ENCODE measurements at places on chromosomes 12 and 14.

GRCh38 chr12:82009524-82009923, 250.4 kb upstream of the PPFIA2 start:
- no peak for DNase-seq

- no peak for DNase-seq
Measured at GRCh38 chr12:103524238-103524875, 28.6 kb upstream of the C12orf42 start.

GRCh38 chr14:42424501-42424900, 817.8 kb downstream of the LRFN5 start:
- DNase-seq: no peak

- no peak for DNase-seq
Measured at GRCh38 chr12:3743803-3744202, 9.1 kb downstream of the CRACR2A start.

DNA sequence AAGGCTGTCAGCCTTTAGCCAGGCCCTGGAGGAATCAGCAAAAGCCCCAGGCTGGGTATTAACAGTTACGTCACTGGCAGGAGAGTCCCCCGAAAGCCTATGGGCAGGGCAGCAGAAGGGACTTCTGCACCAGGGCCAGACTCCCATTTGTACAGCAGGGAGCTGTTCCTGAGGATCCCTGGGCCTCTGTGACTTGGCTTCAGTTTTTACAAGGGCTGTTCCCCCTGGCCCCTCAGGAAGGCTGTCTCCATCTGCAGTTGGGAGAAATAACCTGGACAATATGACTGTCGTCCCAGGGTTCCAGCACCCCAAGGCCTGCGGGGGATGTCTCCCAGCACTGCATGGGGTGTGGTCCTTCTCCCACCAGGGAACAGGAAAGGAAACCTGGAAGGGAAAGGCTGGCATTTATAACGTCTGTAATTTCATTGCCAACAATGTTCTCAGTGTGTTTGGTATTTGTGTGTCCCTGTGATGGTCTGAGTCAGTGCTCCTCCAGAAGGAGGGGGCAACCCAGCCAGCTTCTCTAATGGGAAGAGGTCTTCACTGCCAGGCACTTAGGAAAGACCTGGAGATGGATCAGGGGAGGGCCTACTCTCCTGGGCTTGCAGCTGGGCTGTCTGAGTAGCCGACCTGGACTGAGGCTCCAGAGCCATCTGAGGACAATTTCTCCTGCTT, 42.4 kb downstream of the ERH start:
- no peak for DNase-seq

GRCh38 chr12:68612697-68613096, 2.0 kb downstream of the RAP1B start:
- no peak for DNase-seq

GRCh38 chr14:103107941-103108748, 13.6 kb downstream of the EXOC3L4 start:
- DNase-seq: no peak

DNA sequence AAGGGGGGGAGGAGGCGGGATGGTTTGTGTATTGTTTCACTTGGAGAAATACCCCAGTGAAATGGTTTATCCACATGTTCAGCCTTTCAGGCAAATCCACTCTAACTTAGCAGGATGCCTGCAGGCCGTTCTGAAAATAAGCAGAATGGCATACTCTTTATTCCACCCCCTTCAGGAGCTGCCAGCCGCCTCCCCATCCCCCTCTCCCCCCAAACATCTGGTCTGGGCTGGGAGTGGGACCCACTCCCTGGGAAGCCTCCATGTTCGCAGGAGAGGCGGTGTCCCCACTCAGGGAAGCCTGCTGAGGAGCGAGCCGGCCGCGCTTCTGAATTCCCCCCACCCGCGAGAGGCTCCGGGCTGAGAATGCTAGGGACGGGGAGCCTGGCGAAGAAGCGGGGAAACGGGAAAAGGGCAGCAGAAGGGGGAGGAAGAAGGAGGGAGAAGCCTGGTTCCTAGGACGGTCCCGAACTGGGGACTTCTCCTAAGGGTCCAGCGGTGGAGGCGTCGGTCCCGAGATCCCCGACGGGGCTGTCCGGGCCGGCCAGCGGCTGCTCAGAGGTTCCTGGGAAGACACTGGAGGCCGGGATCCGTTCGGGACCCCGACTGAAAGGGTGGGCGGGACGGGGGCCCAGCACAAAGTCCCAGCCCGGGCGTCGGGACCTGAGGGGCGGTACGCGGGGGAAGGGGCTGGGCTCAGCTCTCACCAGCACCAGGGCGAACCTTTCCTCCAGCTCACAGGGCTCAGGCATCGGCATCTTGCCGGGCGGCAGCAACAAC, 666 bp downstream of the FMNL3 start:
- DNase-seq: peak; percentile 15

DNA sequence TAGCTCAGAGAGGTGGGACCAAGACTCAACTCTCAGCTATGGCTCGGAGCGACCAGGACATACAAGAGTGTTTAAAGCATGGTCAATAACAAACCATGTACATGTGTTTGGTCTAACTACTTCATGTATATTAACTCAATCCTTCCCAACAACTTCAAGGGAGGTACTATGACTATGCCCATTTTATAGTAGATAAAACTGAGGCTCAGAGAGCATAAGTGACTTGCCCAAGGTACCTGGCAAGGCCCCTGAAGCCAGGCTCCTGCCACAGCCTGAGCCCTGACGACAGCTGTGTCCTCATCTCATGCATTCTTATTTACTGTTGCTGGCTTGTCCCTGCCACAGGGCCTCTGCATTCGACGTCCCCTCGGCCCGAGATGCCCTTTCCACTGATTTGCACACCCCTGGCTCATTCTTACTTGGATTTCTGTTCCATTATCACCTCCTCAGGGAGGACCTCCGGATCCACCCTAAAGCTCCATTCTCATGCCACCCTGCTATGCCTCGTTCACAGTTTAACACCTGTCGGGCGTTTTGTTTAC, 2.6 kb downstream of the TESC start:
- no peak for DNase-seq

GRCh38 chr12:102960766-102961465, 3.4 kb downstream of the ASCL1 start:
- no peak for DNase-seq

- DNase-seq: no peak
Measured at GRCh38 chr14:90308561-90308960, 23.2 kb downstream of the NRDE2 start.

DNA sequence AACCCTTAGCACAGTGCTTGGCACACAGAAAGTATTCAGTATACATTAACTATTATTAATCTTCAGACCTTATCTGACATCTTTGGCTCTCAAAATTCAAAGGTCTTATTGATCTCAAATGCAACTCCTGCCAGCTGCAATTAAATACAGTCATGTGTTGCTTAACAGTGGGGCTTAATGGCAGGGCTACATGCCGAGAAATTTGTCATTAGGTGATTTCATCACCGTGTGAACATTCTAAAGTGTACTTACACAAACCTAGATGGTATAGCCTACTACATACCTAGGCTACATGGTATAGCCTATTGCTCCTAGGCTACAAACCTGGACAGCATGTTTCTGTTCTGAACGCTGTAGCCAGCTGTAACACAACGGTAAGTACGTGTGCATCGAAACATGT, 156.3 kb upstream of the TMCC3 start:
- no peak for DNase-seq

GRCh38 chr14:93132472-93133065, 16.8 kb upstream of the ITPK1 start:
- no peak for DNase-seq

GRCh38 chr12:45969084-45969483, 21.3 kb downstream of the SCAF11 start:
- no peak for DNase-seq

DNA sequence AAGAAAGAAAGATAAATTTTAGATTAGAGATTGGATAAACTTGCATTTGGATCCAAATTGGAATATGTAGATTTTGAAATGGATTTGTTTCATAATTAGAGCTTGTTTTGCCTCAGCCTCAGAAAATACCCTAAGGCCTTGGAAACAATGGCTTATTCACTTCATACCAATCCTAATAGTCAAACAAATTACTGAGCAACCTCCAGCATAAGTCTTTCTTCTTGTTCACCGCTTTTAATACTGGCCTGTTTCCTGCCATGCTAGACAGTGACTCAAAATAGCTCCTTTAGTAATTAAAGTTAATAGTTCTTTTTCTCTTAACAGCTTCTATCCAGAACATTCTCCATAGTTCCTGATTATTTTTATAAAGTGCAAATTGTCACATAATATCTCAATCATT, 110.9 kb upstream of the DNM1L start:
- no peak for DNase-seq

DNA sequence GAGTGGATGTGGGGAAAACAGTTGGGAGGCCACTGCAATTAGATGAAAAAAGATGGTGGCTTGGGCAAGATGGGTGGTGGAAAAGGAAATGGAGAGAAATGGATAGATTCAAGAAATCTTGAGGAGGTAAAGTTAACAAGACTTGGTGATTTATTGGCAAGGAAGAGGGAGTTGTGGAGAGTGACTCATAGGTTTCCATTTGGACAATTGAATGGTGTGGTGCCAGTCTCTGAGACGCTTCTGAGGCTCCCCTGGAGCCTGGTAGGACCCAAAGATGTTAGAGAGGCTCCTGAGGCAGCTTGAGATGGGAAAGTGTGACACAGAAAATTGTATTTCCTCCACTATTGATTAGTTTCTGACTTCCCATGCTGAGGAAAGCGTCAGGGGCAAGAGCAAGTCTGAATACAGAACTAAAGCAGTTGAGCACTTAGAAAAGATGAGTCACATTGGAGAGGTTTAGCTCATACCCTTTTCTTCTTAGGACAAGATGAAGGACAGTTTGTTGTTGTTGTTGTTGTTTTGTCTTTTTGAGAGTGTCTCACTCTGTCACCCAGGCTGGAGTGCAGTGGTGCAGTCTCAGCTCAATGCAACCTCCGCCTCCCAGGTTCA, 4.5 kb downstream of the PRPF40B start:
- DNase-seq: no peak

DNA sequence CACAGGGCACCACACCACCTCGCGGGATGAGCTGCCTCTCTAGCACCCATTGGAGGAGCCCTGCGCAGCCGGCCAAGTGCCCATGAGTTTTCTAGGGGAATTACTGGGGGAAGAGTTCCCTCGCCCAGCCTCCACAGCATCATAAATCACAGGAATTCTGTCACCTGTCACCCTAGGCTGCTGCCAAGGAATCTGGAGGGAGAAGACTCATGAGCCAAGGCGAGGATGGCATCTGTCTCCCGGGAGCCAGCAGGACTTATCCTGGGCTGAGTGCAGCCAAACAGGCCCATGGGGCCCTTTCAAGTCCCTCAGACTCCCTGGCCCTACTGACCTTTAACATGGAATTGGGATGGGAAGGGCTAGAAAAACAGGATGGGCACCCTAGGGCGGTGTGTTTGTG, 7.8 kb upstream of the OTUB2 start:
- DNase-seq: no peak

DNA sequence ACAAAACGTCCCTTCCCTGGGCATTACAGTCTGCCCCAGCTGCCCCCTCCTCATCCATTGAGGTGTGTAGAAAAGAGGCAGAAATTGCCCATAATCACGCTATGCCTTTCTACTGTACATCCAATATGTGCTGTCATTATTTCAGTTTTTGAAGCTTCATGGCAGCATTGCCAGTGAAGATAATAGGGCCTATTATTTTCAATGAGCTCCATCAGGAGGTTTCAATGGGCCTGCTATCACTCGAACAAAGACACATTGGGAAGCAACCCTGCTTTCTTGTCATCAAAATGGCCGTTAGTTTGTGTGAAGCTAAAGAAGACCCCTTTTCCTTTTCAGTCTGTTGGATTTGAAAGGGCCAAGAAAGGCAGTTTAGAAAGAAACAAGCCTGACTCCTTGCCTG, 653.8 kb downstream of the NOVA1 start:
- DNase-seq: no peak

GRCh38 chr14:74921987-74922751, 891 bp downstream of the RPS6KL1 start:
- DNase-seq: no peak

- no peak for DNase-seq
Measured at GRCh38 chr12:54968181-54968730, 16.3 kb downstream of the TESPA1 start.

DNA sequence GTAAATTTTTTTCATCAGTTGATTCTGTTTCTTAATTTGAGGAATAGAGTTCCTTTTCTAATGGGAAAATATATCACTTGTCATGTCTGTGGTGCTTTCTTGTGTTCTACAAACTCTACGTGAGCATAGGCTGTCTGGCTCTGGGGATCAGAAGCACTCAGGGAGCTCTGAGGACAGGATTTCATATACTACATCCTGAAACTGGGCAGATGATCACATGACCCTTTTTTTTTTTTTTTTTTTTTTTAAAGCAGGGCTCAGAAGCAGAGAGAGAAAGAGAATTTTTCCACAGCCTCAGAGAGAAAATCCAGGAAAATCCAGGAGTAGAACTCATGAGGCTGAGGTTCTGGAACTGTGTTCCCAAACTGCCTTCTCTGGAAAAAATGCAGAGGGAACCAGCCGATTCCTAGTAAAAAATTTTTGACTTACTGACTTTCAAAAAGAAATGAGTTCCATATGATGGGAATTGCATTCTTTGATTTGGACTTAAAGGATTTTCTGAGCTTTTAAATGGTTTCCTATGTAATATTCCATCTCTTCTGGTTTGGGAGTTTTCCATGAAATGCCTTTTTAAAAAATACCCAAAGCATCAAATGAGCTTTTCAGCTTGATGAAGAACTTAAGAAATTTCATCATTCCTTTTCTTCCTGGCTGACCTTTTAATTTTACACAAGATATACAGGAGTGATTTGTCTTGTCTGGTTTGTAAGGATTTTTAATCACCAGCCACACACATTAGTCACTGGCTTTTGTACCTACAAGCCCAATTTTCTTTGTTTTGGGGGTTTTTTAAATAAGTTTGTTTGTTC, 183.1 kb upstream of the HIF1A start:
- no peak for DNase-seq

DNA sequence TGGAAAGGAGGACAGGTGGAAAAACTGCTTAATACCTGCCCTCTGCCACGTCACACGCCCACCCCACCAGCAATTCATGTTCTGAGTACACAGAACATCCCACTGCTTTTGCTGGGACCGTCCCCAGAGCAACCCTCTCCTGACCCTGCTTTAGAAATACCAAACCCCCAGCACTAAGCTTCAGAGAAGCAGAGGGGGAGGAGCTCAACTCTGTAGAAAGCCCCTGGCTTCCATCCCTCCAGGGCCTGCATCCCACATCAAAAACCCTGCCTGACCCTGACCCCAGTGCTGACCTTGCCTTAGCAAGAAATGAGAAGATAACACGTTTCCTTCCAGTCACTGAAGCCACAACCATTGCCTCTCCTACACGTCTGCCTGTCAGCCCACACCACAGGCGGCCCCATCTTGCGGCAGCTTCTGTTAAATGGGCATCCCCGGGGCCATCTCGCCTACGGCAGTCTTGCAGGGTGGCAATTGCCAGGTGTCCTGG, 19.7 kb downstream of the VDR start:
- DNase-seq: no peak
